ENCODE measurements at places on chromosomes 4 and X. TPM values are rescaled to one million over a fixed set of nuclear protein-coding genes. Genes with fewer than 3 reads are reported as not detected.

SMARCAD1 gene
- 14.0 TPM for total RNA-seq

ZAR1 gene
- under 0.01 TPM for total RNA-seq

FOXR2 gene
- not detected for total RNA-seq

SYNPO2 gene
- 0.27 TPM for total RNA-seq

GYPB gene
- 0.81 TPM for total RNA-seq

TBCK gene
- total RNA-seq = 27.7 TPM

- DNase-seq = peak; percentile 90
Measured at GRCh38 chr4:53196882-53197771, 168.7 kb downstream of the SCFD2 start.

DNA sequence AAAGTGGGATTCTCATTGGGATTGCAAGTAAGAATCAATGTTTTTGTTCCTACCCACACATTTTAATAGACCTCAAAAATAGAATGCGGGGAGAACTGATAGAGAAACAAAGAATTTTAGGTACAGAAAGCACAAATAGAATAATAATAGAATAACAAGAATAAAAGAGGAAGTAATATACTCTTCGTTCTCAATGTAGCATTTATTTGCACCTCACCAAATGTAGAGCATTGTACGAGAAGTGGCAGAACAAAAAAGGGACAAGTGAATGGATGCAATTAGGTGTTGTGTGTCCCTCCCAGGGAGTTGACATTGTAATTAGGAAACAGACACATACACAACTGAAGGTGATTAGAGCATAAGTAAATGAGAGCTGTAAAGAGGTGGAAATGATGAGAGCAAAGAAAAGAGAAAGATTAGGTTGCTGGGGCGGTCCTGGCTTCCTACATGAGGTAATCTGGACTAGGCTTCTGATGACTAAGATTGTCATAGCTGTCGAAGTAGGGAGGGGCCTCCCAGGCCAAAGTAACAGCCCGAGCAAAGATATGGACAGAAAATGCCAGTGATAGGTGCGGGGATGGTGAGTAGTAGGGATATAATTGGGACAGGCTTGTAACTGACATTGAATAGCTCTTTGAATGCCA lies 10.4 kb downstream of the RAB9A start:
- no peak for DNase-seq

GRCh38 chr4:78953769-78954666 lies 14.8 kb upstream of the PAQR3 start:
- peak; percentile 51 for DNase-seq

- no peak for DNase-seq
Measured at GRCh38 chrX:19368576-19368975, 24.8 kb downstream of the PDHA1 start.

DNA sequence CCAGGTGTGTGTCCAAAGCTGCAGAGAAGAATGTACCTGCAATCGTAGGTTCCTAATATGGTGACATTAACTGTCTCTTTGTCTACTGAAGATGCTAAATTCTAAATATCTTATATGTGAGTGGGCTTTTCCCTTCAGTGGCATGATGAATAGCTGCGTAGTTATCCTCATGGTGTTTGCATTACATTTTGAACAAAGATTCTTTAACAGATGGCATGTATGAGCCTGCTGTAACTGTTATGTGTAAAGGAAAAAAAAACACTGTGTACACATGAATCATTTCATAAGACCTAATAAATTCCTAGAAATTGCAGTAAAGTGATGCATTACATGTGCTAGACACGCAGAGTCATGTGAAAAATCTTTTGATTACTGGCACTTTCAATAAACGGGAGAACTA lies 288.0 kb downstream of the SH2D1A start:
- no peak for DNase-seq

DNA sequence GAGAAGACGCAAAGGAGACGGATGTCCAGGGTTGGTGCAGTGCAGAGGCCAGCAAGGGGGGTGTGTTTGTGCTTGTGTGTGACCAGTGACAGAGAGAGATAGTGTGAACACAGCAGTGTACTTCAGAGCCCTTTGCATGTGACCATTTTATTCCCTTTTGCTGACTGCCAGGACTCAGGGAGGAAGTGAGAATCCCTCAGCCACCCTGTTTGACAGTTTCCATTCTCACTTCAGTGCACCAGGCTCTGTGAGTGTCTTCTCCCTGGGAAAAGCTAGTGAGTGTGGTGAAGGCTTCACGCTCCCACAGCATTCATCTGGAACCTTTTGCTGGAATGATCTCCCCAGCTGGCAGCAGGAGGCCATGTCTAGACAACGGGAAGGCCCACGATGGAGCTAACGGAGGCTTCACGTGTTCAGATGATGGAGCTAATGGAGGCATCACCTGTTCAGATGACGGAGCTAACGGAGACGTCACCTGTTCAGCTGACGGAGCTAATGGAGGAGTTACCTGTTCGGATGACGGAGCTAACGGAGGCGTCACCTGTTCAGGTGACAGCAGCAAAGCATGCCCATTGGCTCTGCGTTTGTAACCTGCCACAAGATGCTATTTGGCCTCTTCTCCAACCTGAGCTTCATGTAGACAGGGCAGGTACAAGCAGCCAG lies 195.4 kb downstream of the AFAP1 start:
- DNase-seq = no peak

GRCh38 chr4:23006756-23007155 lies 314.0 kb downstream of the GBA3 start:
- no peak for DNase-seq

DNA sequence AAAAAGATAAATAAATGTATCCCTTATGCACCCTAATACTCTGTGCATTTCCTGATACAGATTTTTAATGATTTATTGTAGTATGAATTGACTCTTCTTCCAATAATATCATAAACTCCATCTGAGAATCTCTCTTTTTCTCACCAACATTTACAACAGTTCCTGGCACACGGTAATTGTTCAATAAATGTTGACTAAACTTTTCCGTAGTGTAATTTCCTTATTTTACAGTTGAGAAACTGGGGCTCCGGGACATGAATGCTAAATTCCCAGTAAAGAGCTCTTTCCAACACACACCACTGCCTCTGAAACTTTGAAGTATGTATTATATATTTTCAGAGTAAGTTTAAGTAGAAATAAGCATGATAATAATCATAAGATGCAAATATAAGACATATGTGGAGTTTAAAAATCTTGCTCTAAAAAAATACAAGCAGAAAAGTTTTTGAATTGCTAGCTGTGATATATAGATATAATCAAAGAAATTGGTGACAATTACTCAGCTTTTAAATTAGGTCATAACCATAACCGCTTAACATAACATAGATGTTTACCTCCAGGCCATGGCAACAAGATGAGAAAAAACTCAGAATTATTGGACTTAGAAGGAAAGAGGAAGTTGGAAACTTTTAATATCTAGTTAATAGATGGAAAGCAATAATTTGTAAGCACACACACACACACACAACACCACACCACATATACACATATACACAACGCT lies 28.2 kb upstream of the ANTXR2 start:
- DNase-seq = no peak

DNA sequence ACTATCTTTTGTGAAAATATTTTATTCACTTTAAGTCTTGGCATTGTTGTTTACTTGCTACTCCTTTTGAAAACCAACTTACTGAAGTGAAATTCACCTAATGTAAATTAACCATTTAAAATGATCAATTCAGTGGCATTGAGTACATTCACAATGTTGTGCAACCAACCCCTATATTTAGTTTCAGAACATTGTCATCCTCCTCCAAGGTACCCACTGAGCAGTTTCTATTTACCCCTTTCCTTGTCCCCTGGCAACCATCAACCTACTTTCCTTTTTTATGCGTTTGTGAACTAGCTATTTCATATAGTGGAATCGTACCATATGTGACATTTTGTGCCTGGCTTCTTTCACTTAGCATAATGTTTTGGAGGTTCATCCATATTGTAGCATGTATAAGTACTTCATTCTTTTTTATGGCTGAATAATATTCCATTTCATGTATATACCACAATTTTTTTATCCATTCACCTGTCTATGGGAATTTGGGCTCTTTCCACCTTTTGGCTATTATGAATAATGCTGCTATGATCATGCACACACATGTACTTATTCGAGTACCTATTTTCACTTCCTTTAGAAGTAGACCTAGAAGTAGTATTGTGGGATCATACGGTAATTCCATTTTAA lies 85.0 kb downstream of the WWC2 start:
- DNase-seq = no peak

DNA sequence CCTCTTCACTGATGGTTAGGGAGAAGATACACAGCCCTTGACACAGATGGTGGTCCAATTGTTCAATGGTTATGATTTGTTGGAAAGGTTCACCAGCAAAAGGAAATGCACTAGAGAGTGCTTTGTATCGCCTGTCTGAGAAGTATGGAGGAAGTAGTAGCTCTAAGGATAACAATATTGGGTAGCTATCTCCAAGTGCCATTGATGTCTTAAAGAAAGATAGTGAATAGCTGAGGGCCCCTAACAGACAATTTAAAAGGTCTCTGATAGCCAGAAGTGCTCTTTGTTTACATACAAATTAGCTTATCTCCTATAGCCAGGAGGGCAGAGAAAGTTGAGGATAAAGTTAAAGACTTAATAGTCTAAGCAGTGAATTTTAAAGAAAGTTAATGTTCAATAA lies 33.9 kb upstream of the BLTP1 start:
- peak; percentile 7 for DNase-seq

GRCh38 chrX:112147206-112147605 lies 64.6 kb upstream of the TRPC5 start:
- peak; percentile 1 for DNase-seq

DNA sequence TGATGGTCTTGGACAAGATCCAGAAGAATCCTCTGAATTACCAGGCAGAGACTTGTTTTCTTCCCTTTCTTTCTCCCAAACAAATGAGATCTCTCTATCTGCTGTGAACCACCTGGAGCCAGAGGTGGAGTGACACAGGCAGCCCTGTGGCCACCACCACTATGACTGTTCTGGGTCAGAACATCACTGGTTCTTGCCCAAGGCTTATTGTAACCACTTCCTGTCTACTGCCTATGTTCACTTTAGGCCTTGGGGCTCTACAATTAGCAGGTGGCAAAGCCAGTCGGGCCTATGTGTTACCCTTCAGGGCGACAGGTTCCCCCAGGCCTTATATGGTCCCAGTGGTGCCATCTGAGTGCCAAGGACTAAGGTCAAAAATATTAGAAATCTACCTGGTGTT lies 161.2 kb downstream of the GLUD2 start:
- DNase-seq = no peak

GRCh38 chr4:67343199-67343598 lies 202.1 kb downstream of the CENPC start:
- no peak for DNase-seq

GRCh38 chrX:20143561-20143960 lies 1.9 kb upstream of the EIF1AX start:
- DNase-seq = no peak

DNA sequence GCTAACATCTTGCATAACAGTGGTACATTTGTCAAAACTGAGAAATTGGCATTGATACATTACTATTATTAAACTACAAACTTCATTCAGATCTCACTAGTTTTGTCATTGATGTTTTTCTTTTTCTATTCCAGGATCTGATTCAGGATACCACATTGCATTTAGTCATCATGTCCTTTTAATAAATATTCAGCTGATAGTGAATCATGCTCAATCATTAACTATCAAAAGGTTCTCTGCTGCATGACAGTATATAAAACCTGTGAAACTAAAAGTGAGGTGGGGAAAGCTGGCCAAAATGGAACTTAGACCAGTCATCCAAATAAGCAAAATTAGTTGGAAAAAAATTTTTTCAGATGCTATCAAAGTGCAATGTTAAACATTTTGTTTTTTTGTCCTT lies 28.1 kb upstream of the HS6ST2 start:
- no peak for DNase-seq

- DNase-seq = peak; percentile 12
Measured at GRCh38 chr4:101981756-101982155, 191.2 kb downstream of the BANK1 start.
